NCI-H1092 (cell line): ENCODE measurements at places on chromosomes 7 and 10.
A peak's percentile ranks its signal among the peaks of the same experiment; 100 is the strongest.

DNA sequence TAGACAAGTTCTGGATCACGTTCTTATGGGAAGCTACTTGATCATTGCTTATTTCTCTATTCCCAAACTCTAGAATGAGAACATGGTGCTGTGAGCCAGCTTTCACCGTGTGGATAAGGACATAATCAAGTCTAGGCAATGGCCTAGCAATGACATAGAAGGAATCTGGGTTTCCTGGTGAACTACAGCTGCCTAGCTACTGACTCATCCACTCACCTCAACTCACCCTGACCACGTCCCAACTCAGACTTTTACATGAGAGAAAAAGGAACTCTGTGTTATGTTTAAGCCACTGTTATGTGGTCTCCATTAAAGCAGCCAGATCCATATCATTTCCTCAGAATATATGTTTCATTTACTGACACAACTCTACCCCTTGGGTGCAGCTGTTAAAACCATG, 18.8 kb upstream of the MET start:
- DNase-seq = no peak

DNA sequence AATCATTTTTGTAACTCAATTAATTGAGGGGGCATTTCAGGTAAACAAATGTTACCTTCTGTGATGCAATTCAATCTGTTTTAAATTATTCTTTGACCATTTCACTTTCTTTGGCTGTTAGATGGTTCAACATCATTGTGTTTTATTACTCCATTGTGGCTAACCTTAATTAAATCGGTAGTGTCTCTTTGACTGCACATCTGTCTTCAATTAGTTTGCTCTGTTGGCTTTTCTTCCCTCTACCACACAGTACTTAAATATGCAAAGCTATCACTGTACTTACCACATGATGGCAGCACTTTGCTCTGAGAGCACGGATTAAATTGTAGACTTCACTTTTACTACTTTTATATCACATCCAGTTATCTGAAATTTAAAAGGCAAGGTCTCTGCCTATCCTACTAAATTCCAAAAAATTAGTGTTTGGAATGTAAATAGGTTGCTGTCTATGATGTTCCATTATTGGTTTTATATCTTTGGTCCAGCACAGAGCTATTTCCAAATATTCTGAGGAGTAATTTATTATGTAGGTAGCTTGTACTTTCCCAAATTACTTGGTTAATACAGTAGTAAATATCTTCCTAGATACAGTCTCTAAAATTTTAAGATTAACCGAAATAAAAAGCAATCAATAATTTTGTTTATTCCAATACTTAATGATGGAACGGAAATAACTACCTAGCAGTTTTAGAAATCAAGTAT, 352.0 kb downstream of the PCLO start:
- DNase-seq = peak; percentile 31

DNA sequence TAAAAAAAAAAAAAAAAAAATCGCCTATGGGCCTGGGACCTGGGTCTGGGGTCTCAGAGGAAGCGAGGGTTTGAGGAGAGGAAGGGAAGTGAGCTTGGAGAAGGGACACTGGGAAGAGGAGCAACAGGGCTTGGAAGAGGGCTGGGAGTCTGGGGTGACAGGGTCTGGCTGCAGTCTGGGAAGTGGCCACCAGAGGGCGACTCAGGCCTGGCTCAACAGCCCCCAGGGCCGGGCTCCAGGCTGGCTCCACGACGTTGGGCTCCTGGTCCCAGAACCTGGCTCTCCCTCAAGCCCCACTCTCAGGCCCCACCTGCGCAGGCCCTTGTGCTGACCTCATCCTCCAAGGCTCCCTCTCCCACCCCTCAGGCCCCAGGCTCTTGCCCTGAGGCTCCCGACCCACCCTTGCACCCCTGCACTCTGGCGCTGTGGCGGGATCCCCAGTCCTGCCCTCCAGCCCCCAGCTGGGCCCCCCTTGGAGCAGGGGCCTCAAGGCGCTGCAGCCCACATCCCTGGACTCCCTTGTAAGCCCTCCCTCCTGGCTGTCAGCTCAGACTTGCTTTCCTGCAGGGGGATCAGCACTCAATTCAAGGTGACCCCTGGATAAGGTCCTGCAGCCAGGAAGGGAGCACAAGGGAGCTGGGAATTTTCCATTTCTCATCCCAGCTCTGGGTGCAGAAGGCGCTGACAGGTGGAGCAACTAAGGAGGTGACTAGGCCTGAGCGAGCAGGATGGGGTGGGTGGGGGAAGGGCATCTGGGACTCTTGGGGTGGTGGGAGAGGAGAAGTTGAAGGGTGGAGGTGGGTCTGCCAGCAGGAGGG, 5.4 kb upstream of the SPACDR start:
- peak; percentile 76 for DNase-seq

DNA sequence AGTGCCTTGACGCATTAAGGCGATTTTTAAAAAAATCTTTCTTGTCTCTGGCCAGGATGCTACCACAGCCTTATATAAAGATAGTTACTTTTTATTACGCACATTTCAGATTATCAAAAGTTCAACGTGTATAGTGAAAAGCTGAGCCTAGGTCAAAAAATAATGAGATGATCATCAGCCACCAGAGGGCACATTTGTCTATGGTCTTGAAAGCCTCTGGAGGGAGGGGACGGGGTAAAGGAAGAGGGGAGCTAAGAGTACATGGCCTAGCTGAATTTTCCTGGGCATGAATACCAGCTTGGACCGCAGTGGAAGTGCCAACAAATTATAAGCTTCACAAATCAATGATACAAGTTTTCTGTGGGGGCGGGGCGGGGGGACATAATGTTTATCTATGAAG, 285.9 kb upstream of the SMIM30 start:
- no peak for DNase-seq

DNA sequence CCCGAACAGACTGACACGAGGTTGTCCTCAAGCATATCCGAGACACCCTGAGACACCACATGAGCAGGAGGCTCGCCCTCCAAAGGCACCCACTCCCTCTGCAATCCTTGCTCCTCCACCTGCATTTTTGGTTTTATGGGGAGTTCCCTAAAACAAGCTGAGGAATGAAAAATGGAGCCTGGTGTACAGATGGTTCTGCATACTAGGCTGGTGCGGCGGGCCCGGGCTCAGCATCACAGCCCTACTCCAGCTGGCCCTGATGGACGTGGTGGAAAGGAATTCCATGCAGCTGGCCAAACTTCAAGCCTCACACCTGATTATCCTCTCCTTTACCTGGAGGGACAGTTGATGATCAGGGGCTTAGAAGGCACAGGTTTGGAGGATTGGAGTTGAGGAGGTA, 30.3 kb upstream of the JAKMIP3 start:
- no peak for DNase-seq

DNA sequence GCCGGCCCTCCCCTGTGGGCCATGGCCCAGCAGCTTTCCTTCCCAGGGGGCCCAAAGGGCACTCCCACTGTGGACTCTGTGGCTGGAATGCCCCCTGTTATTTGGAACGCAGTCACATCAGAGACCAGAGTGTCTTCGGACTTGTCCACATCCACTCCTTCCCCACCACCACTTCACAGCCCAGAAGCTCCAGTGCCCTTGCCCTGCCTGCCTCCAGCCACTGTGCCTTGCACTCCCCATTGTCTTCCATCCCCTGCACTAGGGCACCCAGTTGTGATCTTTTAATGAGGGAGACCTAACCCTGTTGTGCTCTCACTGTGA, 19.4 kb downstream of the INSIG1 start:
- no peak for DNase-seq

- DNase-seq = no peak
These were observed 1.3 kb downstream of the UBE2H start for GRCh38 chr7:129951226-129952085.

DNA sequence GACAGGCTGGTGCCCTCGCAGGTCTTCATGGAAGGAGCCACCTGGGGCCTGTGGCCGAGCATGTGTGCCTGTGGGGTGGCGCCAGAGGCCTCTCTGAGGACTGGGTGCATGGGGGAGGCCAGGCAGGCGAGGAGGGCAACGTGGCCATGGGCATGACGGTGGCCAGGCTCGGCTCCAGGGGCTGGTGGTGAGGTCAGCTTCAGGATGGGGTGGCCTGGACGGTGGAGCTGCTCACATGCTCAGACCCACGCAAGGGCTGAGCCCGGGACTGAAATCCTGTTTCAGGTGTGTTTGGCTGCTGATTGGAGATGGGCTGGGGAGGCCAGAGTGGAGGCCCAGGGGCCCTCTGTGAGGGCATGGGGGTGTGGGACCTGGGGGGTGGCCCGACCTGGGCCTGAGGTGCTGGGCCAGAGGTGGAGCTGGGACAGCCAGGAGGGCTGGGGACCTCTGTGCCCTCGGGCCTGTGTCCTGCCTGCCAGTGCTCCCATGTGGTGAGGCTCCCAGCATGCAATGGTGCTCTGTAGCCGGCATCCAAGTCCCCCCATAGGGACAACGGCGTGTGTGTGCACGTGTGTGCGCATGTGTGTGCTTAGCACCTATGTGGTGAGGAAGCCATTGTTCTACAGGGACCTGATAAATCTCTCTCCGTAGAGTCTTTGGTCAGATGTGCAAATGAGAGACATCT, 71.1 kb downstream of the INPP5A start:
- no peak for DNase-seq

DNA sequence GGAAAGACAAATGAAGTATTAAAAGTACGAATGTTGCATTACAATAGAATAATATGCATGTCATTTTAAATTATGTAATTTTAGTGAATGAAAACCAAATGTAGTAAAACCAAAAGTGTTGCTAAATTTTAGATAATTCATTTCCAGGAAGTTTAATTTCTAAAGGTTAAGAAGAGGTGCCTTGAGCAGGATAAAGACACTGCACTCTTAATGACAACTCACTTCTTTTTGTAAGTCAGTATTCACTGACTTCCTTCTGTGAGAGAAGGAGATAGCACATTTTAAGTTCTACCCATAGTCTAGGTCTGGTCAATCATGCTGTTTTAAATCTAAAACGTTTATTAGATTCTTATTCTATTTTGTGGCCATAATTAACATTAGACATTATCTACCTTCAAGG, 160.2 kb downstream of the CRPPA start:
- DNase-seq = no peak

GRCh38 chr10:92800134-92800733, 48.1 kb upstream of the EXOC6 start:
- DNase-seq = no peak

DNA sequence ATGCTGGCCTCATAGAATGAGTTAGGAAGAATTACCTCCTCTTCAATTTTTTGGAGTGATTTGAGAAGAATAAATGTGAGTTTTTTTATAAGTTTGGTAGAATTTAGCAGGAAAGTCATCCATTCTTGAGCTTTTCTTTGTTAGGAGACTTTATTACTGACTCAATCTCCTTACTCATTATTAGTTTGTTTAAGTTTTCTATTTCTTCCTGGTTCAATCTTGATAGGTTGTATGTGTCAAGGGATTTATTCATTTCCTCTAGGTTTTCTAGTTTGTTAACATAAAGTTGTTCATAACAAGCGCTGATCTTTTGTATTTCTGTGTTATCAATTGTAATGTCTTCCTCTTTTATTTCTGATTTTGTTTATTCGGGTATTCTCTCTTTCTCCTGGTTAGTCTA, 47.4 kb downstream of the BICC1 start:
- no peak for DNase-seq

DNA sequence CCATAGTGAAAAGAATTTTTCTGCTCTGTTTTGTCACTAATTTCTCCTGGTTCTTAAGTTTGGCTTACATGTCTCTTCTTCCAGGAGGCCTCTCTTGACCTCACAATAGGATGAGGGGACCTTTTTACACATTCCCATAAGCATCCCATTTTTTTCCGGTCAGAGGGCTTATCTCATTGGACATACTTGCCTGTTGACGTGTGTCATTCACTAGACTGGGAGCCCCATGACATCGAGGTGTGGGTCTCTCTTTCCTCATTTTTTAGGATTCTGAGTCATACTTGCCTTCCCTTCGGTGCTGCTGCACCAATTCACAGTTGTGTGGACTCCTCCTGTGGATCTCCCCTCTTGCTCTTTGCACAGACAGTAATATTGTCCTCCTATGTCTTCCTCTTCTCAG, 601.8 kb downstream of the GATA3 start:
- DNase-seq = no peak

GRCh38 chr7:27064159-27064558, 31.6 kb downstream of the HOXA1 start:
- DNase-seq = no peak

DNA sequence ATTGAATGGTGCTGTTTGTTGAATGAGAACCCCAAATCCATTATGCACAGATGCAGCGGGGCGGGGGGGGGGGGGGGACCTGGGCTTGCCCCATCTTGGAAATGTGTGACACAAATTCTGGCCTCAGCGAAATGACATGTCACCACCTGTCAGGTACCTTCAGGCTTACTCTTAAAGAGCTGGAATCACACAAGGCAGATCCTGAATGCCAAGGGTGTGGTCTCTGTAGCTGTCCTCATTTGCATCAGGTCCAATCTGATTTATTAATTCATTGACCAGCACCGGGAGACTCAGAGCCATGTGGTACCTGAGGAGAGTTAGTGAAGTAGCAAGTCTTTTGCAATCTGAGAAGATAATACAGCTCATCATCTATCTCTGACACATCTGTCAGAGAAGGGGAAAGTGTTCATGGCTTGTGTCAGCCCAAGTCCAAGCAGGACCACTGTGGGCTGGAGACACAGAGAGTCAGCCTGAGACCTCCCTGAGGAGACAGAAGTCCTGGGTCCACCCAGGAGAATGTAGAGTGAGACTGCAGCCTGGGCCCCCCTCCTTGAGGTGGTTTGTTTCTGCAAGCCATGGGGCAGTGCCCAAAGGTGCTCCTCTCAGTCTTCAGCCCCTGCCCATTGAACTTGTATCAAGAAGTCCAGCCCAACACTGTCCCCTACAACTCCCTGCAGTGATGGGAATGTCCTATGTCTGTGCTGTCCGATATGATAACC, 46.7 kb downstream of the ADCYAP1R1 start:
- DNase-seq = no peak

DNA sequence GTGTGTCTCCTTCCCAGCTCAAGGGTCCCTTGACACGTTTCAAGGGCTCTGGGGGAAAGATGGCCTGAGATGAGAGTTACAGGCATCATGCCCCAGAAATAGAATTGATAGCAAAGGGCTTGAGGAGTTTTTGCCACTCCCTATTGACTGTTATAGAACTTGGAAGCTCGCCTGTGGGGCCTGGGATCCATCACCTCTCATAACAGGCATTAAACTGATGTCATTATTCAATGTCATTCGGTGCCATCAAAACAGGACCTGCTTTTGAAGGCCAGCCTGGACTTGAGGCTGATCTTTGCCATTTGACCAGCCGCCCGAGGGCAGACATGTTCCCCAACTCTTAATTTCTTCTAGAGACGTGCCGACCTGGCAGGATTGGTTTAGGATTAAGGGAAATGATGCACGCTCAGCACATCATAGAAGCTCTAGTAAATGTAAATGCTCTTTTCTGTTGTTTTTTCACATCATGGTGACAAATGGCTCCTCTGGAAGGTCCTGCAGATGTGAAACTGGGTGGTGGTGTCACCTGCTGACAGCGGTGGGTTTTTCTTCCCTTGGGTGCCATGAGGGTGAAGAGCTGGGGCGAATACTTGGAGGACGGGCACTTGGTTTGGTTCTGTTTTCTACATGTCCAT, 16.7 kb upstream of the KLF6 start:
- no peak for DNase-seq

- DNase-seq = no peak
These were observed 33.3 kb downstream of the JCAD start for GRCh38 chr10:30026080-30026479.

- DNase-seq = no peak
These were observed 78.6 kb downstream of the GSAP start for GRCh38 chr7:77337456-77337990.
